NCI-H774 (cell line): ENCODE measurements at places on chromosomes 7 and 10.

GRCh38 chr7:2607923-2608904, 23.6 kb upstream of the TTYH3 start:
- no peak for DNase-seq

DNA sequence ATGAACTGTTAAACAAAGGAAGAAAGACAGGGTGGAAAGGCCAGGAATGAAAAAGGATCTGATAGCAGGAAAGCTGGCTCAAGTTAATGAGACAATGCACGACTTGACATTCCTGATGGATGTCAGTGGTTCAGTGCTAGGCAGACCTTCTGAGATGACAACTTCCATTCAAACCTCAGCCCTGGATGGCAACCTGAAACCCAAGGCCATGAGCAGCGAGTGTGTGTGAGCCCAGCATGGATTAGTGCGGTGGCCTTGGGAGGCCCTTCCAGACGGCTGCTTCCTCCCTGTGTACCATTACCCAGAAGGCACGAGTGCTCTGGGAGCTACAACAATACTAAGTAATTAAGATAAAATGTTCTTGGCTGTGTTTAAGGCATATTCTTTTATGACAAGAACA, 18.8 kb downstream of the TRIL start:
- DNase-seq = no peak

DNA sequence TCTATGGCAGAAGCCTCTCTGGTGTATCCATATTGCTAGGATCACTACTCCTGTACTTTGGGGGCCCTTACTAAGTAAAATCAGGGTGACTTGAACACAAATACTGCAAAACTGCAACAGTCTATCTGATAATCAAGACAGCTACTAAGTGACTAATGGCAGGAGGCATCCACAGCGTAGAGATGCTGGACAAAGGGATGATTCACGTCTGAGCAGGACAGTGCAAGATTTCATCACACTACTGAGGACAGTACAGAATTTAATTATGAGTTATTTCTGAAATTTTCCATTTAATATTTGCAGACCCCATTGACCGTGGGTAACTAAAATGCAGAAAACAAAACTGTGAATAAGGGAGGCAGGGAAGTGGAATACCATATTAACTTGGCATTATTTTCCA, 10.4 kb downstream of the CUL2 start:
- no peak for DNase-seq

DNA sequence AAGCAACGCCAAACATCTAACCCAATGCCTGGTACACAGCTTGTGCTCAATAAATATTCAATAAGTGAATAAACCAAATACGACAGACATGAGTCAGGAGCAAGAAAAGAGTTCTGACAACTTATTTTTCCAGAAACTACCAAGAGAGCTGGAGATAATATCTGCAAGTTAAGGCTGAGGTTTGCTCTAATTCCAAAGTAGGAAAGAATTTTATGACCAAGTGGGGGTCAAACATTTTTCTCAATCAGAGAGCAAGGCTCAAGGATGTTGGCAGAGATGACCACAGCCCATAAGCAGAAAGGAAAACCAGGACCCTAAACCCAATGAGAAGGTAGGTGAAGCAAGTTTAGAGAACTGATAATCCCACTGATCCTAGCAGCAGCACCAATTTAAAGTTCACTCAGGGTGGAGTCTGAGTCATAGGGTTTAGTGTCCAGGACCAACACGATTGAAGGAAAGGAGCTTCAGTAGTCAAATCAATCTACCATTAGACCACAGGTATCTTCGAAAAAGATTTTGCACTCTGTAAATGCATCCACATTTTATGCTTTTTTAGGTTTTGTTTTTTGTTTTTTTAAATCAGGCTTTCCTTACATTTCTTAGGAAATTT, 49.3 kb upstream of the KCNIP2 start:
- DNase-seq = no peak

DNA sequence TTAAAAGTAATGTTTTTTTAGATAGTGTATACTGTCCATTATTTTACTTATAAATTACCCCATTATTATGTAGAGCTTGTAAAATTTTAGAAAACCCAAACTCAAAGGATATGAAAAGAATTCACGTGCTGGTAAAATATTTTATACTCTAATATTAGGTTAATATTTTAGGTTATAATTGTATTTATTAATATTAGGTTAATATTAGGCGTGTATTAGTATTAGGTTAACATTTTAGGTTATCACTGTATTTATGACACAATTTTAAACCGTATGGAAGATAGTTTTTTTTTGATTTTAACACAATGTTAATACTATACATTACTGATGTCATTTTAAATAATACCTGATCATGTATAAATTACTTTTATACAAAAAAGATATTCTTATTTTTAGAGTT, 48.5 kb downstream of the ARL4A start:
- no peak for DNase-seq
